Hippocampal formation (tissue), 2 donors: ENCODE measurements at places on chromosomes 7 and 10.

DNA sequence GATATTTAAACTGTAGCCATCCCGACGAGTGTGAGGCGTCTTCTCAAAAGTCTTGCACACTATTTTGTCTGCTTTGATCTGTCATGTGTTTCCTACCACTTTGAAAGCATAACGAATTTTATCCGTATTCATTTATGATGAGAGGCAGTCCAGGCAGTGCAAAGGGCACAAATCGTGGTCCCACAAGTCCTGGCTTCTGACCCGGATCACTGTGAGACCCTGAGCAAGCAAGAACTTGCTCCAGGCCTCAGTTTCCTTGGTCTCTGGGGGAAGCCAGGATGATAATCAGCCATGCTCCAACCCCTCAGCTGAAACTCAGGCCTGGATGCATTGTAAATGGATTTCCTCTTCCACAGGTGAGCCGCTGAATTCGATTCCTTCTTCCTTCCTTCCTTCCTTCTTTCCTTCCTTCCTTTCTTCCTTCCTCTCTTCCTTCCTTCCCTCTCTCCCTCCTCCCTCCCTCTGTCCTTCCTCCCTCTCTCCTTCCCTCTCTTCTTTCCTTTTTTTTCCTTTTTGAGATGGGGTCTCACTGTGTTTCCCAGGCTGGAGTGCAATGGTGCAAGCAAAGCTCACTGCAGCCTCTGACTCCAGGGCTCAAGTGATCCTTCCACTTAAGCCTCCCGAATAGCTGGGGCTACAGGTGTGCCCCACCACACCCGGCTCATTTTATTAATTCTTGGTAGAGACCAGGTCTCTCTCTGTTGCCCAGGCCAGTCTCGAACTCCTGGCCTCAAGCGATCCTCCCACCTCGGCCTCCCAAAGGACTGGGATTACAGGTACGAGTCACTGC, 18.4 kb upstream of the ZKSCAN1 start:
- no peak for DNase-seq

DNA sequence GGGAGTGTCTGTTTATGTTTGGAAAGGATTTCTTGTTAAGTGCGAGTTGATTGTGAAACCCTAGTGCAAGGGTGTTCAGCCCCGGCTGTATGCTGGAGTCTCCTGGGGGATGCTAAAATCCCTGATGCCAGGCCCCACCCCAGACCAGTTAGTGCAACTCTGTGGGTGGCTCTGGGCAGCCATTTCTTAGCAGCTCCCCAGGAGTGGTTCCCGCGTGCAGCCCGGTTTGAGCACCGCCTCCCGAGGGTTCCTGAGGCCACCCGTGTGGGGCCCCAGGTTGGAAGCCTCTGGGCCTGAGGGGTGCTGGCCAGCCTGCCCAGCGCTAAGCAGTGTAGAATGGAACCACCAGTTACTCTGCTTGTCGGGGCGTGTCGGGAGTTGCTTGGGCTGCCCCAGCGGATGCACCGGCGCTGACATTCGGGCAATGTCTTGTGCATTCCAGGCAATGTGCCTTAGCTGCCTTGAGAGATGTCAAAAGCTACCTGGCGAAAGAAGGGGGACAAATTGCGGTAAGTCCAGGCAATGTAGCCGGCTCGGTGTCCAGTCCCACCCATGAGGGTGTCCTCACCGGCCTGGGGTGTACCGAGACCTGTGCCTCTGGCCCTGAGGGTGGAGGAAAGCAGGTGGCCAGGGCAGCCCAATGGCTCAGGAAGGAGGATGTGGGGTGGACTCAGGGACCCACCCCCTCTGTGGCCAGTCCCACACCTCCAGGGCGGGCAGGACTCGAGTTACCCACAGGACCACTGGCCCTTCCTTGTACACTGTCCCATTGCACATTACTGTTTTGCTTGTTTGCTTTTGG, 13.2 kb downstream of the PFKFB3 start:
- DNase-seq = no peak

DNA sequence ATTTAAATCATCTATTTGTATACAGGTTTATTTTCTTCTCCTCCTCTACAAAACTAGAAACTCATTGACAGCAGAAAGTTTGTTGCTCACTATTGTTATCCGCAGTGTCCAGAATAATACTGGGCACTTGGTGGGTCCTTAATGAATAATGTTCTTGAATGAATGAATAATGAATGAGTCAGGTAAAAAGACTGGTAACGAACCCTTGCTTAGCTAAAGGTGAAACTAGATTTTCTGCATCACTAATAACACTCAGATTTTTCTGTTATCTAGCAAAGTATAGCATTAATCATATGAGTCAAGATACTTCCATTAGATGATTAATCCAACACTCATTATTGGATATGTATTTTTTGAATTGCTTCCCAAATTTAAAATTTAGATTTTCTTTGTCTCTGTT, 953.2 kb downstream of the SORCS3 start:
- no peak for DNase-seq

DNA sequence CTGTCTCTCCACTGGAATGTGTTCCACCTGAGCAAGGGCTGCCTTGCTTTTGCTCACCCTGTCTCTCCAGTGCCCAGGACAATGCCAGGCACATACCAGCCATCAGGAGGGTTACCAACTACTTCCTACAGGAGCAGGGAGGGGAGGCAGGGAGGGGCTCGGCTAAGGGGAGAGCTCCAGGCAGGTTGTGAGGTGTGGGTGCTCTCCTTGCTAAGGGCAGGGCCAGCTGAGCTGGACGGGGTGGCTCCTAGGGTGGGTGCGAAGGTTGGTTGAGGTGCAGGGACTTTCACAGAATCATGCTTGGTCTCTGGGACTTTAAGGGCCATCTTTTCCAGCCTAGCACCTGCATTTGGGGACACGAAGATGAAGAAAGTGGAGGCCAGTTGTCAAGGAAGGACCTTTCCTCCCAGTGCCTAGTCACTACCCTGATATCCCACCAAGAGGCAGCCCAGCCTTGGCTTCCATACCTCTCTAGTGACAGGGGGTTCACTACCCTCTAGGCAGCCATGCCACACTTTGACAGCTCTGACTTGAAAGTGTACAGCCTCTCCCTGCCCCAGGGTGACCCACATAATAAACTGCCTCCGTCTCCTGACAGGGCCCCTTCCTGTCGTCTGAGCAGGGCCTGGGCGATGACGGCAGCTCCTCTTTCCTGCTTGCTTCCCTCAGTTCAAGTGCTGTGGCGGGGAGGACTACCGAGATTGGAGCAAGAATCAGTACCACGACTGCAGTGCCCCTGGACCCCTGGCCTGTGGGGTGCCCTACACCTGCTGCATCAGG, 46.5 kb downstream of the TSPAN15 start:
- DNase-seq = no peak

DNA sequence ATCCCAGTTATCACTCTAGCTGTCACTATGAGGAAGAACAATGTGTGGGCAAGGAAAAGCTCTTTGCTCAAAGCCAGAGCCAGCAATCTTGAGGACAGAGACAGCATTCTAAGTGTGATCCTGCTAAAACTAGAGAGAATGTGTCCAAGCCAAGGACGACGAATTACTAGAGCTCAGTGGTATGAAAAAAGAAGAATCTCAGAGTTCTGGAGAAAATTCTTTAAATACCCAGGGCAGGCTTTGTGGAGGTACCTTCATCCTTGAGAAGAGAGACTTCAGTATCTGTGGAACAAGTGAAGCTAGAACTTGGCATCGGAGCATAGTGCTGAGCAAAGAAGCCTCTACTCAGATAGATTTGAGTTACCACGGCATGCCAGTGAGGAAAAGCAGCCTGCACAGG, 209.8 kb downstream of the TRIL start:
- no peak for DNase-seq

DNA sequence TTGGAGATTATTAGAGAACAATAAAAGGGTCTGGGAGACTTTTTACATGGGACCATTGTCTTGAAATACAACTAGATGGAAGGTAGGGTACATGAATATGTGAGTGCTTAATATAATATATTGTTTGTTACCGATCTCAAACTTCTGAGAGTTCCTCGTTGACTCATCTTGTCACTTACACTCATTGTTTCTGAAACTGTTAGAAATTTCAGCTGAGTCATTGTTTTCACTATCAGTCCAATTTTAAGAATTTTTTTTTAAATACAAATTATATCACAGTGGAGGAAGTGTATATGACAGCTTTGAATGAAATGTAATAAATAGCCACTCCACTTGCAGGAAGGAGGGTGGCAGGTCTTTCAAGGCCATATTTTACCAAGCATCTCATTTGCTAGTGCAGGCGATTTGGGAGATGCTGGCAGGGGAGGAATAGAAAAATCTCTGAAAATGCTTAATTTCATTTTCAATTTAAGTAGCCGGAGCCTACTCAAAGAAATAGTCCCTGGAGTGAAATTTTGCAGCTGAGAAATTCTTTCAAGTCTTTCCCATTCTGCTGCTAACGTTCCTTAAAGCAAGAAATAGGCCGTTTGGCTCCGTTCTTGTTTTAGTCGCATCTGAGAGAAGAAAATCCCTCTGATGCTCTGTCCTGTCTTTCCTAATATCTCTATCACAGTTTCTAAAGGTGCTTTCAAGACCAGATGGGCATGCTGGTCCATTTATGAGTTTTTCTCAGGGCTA, 1404.2 kb upstream of the CELF2 start:
- no peak for DNase-seq

- DNase-seq = no peak
These were observed 7.2 kb downstream of the CYP3A5 start for GRCh38 chr7:99672573-99672972.

DNA sequence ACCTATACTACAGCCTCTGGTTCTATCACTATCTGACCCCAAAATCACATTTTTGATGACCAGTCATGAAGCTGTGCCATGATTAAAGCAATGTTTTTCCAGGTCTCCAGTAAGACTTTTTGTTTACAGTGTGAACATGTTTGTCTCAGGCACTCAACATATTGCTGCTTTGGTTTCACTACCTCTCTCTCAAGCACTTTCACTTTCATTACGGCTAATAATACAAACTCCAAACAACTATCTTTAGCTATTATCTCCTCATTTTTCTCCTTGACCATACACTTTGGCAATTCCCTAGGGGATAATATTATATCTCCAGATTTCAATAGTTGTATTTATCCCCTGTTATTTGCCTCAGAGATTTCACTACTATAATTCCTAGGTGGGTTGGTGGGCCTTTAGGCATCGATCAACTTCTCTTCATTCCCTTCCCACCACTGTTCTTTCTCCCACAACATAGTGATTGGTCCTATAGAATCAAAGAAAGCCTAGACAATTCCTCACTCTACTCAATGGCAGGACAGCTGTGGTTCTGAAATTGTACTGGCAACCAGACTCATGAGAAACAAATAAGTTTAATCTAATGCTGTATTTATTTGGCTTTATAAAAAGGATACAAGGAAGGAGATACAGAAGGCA, 261.4 kb upstream of the ZWINT start:
- no peak for DNase-seq
